ENCODE measurements at places on chromosomes 6 and 20.

- no peak for DNase-seq
Measured at GRCh38 chr6:46048646-46049297, 33.1 kb upstream of the CLIC5 start.

GRCh38 chr6:15351631-15352030 lies 105.8 kb downstream of the JARID2 start:
- peak; percentile 52 for DNase-seq

- DNase-seq, result no peak
Measured at GRCh38 chr6:15027472-15027871, 218.4 kb upstream of the JARID2 start.

DNA sequence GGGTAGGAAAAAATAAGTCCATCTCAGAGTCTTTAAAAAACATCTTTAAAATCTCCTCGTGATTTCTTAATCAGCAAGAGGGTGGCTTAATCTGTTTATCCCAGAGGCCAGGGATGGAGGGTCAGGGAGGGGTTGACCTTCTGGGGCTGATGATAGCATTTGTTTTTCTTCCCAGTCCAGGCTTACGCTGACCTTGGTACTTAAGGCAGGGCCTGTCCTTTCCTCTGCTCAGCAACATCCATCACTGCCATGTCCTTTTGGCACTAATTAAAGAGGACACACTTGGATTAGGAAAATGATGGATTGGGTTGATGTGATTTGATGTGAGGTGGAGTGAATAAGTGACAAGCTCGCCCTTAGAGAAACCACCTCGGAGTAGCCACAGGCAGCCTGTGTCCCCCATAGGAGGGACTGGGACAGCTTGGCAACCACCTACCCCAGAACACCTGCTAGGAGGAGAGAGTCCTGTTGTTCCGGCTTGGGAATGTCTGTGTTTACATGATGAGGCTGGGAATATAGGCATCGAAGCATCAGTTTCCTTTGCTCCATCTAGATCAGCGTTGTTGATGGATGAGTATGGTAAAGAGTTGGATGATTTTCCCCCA lies 44.2 kb downstream of the PHACTR3 start:
- no peak for DNase-seq

DNA sequence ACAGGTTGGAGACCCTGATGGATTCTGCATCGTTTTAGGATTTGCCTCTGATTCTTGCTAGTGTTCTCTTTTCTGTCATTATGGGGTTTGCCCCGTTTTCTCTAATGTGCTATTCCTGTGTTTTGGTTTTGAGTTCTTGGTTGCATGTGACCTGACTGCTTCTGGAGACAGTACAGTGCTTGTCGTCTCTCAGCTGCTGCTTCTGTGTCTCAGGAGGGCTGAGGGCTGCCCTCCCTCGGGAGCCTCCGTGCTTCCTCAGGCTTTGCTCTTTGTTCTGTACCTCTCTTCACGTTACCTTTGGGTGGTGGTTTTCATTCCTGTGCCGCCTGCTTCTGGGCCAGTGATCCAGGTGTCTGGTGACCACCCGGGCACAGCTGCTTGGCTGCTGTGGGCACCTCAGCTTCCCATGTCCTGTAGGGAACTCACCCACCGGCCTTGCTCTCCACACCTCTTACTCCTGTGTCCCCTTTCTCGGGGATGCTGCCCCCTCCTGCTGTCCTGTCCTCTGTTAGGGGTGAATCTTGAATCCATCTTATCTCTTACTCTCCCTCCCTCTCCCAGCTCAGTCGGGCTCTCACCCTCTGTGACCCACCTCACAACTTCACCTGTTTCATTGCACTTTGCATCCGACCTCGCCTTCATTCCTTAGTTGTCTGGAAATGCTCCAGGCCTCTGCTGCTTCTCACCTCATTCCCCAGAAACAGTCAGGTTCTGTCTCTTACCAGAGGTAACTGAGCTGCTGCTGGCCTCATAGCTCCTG lies 33.2 kb downstream of the PANK2 start:
- no peak for DNase-seq

GRCh38 chr20:63751471-63752271 lies 12.1 kb downstream of the SLC2A4RG start:
- DNase-seq, result no peak

GRCh38 chr6:25248123-25248522 lies 31.1 kb upstream of the CARMIL1 start:
- DNase-seq, result no peak

DNA sequence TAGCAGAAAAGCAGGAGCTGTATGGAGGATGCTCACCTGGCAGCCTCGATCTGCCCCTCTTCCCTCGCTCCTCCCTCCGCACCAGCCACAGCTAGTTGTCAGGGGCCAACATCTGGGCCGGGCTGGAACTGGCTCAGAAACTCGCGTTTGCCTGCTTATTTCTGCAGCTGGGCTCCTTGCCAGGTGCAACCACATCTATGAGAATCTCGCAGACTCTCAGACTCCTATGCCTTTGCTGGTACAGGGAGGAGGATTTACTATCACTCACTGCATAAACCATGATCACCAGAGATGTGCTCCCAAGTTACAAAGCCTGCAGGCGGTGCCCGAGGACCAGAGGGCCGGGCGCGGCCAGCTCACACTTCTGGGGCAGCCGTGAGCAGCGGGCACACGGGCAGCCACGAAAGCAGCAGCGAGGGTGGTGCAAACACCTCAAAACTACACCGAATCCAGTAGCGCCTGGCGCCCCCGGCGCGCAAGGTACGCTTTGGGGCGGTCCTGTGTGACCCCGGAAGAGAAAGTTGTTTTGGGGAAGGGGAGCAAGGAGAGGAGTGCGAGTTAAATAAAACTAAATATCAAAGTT lies 577 bp upstream of the LRRC1 start:
- peak; percentile 39 for DNase-seq

GRCh38 chr6:141451511-141452353 lies 681.0 kb upstream of the GJE1 start:
- no peak for DNase-seq

GRCh38 chr20:49508435-49509199 lies 26.1 kb upstream of the KCNB1 start:
- peak; percentile 38 for DNase-seq

- DNase-seq, result no peak
Measured at GRCh38 chr20:50571466-50571865, 61.3 kb downstream of the PTPN1 start.

- DNase-seq, result no peak
Measured at GRCh38 chr20:32546918-32547752, 38.0 kb downstream of the NOL4L start.

DNA sequence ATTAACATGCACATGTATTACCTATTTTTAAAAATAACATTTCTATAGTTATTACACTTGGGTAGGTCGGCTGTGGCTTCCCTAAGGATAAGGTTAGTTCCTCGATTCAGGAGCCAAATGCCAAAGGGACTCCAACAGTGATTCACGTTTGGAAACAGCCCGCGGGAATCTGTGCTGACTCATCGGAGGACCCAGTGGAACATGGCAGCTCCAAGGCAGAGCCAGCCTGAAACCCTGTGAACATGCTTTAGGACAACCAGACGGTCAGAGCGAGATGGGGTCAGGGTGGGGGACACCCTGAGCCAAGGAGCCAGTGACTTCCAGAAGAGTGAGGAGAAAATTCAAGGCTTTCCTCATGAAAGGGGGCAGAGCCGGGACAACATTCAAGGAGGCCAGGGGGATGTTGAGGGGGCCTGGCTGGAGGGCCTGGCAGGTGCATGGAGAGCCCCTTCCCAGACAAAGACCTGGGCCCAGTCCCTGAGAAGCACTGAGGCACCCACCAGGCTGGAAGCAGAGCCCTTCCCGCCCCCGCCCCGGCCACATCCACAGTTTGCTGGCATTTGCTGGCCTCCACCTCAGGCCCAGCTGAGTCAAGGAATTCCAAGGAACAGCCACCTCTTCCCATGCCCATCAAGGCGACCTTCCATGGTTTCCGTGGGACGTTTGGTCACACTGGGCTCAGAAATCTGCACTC lies 133.2 kb downstream of the SNX5 start:
- no peak for DNase-seq

DNA sequence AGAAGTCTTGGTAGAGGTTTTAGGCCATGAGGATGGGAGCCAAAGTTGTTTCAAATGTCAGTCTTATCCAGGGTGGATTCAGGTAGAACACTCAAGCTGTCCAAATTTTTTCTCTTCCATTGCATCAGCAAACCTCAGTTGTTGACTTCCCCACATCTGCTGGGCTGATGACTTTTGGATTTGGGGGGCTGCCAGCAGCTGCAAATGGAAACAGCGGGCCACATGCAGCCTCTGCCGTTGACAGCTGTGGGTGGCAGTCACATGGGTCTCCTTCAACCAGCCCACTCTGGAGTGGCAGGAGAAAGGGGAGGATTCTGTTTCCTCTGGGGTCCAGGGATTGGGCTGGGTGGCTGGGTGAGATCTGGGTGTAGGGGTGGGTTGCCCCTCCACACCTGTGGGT lies 5.8 kb upstream of the MLN start:
- DNase-seq, result no peak

- peak; percentile 80 for DNase-seq
Measured at GRCh38 chr6:6696867-6697531, 108.5 kb downstream of the LY86 start.

- DNase-seq, result no peak
Measured at GRCh38 chr20:774016-774659, 5.8 kb upstream of the SLC52A3 start.

DNA sequence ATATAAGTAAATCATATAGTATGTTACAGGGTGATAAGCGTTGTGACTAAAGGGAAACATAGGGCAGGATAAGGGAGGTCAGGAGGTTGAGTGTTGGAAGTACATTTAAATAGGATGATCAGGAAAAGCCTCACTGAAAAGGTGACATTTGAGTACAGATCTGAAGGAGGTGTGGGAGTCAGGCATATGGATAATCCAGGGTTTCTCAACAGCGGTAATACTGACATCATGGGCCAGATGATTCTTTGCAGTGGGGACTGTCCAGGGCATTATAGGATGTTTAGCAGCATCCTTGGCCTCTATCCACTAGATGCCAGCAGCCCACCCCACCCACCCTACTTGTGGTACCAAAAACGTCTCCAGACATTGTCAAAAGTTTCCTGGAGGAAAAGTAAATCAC lies 292.6 kb upstream of the PREP start:
- DNase-seq, result peak; percentile 37

DNA sequence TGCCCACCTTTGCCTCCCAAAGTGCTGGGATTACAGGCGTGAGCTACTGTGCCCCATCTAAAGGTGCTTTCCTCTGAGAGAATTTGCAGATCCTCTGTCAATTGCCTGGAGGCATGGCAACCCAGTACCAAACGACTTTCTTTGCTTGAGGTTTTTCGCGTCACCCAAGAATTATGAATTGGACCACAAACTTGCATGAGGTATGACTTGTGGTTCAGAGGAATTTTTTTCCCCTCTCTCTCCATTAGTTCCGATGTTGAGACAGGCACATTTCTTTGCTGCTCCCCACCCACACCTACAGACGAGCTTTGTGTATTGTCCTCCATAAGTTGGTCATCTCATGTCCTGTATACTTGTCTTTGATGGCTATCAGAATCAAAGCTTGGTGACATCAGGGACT lies 11.8 kb upstream of the SCAF8 start:
- no peak for DNase-seq

DNA sequence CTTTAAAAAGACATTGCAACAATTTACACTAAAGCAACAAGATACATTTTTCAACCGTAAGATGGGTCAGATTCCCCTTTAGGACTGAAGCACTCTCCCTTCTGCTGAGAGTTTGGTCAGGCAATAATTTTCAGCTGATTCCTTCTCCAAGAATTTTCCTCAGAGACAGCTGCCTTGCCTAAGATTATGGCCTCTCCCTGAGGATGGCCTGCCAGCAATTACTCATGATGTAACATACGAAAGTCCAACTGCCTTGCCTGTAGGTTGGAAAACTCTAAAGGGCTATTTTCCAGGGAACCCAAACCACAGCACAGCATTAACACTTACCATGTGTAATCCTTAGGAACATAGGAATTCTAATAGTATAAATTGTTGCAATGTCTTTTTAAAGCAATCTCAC lies 229.1 kb upstream of the FLRT3 start:
- no peak for DNase-seq

- no peak for DNase-seq
Measured at GRCh38 chr20:4811257-4811656, 89.5 kb downstream of the PRND start.

GRCh38 chr20:42435230-42435629 lies 754.5 kb downstream of the PTPRT start:
- DNase-seq, result no peak

DNA sequence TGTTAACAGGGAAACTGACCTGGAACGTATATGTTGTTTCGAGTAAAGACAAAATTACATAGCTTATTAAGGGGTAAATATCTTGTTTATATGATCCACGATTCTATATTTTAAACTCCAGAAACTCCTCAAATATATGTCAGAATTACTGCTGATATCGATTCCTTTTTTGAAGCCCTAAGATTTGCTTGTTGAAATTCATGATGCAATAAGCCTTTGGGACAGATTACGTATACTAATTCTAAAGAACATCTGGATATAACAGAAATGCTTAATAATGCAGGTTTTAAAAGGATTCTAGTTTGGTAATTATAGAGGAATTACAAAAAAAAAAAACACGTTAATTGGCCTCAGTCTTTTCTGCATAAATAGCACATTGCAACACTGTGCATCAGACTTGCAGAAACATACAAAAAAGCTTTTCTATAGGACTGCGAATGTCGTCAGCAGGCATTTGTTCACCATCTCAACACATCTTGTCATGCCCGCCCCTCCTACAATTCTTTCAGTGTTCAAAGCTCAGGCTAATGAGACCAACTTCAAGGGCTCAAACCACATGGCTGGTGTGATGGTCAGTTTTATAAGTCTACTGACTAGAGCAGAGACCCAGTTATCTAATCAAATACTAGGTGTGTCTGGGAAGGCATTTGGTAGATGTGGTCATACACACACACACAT lies 74.9 kb downstream of the AGPAT4 start:
- DNase-seq, result no peak

DNA sequence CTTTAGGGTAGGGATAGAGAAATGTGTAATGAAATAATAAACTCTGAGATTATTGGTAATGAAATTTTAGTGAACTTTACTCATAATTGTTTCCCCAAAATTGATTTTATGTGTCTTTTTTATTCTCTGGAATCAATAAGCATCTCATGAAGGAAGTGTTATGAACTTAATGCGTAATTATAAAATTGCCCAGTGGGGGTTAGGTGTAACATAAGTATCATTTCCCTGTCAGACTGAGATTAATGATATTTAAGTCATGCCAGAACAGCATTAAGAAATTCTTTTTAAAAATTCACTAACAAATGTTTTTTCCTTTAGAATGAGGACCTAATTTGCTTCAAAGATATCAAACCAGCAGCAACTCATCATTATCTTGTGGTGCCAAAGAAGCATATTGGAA lies 10.0 kb downstream of the HINT3 start:
- DNase-seq, result no peak

DNA sequence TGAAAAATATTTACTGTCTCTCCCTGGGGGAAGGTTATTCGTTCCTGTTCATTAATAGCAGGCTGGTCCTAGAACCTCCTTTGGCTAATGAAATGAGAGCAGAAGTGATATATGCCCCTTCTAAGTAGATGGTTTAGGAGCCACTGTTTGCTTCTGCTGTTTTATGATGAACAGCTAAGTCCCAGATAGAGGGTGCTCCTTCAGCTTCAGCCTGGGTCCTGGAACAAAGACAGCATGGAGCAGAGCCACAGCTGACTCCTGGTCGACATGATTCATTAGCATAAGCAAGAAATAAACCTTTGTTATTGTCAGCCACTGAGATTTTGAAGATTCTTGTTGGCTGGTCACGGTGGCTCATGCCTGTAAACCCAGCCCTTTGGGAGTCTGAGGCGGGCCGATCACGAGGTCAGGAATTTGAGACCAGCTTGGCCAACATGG lies 47.8 kb upstream of the ARMC2 start:
- DNase-seq, result no peak

GRCh38 chr20:20333866-20334265 lies 34.0 kb upstream of the INSM1 start:
- DNase-seq, result peak; percentile 78

Data from suppressor macrophage treated with lipopolysaccharide for 4 hours (primary cell).